ENCODE measurements at places on chromosomes 3 and 15.

GRCh38 chr3:46187876-46188275, 20.2 kb downstream of the CCR1 start:
- no peak for DNase-seq

GRCh38 chr3:106673926-106674569, 703.2 kb upstream of the CCDC54 start:
- DNase-seq = no peak

DNA sequence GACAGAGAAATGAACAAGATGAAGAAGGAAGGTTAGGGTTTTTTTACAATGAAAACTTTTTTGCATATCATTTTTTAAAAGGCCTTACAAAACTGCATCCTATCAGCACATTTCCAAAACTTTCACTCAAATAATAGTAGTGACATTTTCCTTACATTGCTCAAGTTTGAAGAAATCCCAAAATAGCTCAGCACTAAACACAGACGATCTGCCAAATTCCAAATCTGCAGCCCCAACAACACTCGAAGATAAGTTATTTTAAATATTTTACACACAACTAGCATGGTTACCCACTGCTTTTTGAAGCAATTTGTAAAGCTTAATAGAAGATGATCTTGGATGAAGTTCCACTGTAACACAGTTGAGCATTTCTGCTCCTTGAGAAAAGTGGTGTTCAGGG, 535.6 kb upstream of the ALCAM start:
- DNase-seq = no peak

GRCh38 chr15:22870865-22871264, 32.4 kb downstream of the NIPA2 start:
- DNase-seq = no peak

GRCh38 chr3:153768561-153769469, 352.4 kb upstream of the ARHGEF26 start:
- DNase-seq = peak; percentile 27

DNA sequence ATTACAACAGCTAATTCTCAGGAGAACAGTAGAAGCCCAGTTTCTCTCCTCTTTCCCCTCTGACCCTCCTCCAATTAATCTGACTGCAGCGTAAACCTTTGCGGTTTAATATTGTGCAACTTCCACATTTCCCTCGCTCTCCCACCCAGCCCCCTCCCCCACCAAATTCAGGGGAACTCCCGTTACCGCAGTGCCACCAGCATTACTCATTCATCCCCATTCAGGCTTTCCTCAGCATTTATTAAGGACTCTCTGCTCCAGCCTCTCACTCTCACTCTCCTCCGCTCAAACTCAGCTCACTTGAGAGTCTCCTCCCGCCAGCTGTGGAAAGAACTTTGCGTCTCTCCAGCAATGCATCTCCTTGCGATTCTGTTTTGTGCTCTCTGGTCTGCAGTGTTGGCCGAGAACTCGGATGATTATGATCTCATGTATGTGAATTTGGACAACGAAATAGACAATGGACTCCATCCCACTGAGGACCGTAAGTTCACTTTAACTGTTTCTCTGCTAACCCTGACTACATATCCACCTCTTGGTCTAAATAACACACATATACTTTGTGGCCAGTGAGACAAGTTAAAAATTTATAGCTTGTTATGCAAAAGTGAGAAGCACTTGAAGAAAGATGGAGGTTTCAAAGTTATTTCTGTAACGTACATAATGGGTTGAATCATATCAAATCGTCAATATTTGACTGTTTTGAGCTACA, at the start of gene PTX3:
Gene PTX3 (plus strand): TSS at position 268 of the 709 bp plus-strand sequence. CDS start 84 bp downstream, at position 352.
- no peak for DNase-seq

DNA sequence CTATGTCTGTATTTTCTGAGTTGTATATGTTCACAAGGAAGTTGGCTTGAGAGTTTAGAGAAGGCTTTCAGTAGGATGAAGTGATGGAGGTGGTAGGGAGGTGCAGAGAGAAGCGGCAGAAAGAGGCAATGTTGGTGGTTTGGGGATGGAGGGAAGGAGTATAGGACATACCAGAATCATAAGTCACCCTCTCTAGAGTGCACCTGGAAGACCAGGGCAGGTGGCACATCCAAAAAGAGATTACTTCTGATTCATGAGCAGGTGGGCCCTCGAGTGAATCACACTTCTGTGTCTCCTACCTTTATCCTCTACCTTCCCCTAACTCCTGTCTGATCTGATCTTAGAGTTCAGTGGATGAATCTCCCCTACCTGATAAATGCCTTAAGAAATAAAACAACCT, 41.8 kb upstream of the MRPL3 start:
- no peak for DNase-seq

DNA sequence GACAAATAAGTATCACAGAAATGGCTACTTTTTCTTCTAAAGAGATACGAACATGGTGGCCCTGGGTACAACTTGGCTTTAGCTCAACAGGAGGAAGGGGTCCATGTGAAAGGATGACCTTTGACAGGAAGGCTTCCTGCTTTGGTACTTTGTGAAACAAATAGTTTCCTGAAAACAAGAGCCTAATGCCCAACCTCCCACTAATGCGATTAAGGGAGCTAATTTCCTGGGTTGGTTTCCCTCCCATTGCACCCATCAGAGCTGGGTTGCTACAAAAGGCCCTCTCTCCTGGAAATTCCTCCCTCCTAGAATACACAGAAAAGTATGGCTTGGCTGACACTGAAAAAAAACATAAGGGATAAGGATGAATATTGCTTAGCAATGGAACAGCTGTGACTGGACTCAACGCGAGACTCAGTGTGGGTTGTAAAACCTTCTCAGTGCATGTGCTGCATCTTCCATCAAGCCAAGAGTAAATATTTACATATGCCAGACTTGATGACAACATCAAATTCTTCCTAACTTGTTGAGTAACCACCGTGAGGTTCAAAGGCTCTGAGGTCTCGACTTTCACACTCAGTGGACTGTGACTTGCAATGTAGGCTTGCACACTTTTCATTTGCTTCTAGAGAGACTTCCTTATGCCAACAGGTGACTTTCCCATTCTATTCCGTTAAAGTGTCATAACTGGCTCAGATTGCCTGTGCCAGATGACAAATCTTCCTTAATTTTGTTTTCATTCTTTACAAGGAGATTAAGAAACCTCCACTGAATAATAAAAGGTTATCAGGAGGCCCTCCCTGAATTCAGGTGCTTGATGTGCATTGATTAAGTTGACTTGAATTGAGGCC, 60.1 kb downstream of the ADAMTS9 start:
- no peak for DNase-seq

- DNase-seq = peak; percentile 45
Observed at GRCh38 chr3:78613421-78613879, 1154.3 kb downstream of the ROBO1 start.

- DNase-seq = no peak
Observed at GRCh38 chr3:132209855-132210254, 107.4 kb upstream of the ACP3 start.

DNA sequence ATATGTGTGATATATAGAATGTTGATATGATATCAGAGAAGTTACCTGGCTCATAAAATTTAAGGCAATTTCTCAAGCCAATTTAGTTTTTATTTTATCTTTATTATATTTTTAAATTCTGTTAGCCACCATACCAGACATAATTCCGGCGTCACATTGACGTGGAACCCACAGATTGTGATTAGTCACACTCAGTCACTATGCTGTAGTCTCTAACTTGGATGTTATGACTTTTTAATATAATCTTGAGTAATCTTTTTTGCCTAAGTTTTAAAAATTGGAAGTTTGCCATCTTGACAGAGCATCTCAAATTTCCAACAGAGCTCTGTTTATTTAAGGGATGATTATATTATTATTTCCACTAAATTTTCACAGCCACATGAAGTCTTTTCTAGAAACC, 9.7 kb upstream of the DCLK3 start:
- DNase-seq = no peak

DNA sequence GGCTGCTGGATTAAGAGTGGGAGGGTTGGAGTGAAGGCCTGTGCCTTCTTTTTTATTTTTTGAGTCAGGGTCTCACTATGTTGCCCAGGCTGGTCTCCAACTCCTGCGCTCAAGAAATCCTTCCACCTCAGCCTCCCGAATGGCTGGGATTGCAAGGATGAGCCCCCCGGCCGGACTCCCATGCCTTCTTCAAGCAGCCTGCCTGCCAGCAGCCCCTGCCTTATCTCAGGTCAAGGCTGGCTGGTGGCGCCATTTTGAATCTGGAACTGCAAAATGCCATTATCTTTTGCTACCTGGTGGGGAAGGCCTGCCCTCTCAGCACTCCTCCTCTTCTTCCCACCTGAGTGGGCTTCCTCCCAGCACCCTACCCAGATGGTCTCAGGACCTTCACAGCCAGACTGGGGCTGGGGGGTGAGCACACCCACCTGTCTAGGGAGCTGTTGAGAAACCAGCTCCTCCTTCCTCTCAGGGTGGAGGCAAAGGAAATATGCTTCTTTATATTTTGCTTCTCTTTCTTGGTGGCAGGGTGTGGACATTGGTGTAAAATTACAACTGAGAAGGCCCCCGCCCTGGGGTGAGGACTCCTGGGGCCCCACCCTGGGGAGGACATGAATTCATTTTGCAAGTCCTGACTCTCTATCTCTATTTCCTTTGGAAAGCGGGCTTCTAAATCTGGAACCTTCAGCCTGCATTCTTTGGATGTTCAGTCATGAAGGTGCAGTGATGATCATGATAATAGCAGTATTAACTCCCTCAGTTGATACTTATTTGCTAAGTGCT, 7.7 kb upstream of the FLNB start:
- no peak for DNase-seq

DNA sequence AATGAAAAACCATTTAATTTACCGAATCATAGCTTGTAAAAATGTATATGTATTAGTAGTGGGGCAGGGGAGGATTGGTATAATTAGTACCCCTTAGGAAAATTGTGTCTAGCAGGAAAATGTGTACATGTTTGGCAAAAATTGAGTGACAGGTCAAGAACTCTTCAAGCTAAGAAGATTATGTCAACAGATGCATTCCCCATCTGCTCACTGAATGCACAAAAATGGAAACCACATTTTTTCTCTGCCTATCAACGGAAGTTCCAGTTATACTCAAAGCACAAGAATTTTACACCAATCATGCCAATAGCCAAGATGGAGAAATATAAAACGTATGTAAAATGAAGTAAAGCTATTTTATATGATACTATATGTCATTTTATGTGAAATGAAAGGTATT, 377.8 kb downstream of the KCNH8 start:
- no peak for DNase-seq

GRCh38 chr3:171699601-171700000, 110.7 kb downstream of the PLD1 start:
- no peak for DNase-seq

- no peak for DNase-seq
Observed at GRCh38 chr3:9361691-9362388, 1.0 kb upstream of the THUMPD3 start.

DNA sequence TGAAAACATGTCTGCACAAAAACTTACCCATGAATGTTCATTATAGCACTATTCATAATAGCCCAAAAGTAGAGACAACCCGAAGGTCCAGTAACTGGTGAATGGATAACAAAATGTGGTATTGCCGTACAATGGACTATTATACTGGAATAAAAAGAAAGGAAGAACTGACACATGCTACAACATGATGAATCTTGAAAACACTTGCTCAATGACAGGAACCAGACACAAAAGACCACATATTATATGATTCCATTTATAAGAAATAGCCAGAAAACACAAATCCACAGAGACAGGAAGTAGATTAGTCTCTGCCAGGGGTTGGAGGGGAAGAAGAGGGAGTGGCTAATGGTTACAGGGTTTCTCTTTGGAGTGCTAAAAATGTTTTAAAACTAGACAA, 18.3 kb downstream of the SHC4 start:
- DNase-seq = no peak

DNA sequence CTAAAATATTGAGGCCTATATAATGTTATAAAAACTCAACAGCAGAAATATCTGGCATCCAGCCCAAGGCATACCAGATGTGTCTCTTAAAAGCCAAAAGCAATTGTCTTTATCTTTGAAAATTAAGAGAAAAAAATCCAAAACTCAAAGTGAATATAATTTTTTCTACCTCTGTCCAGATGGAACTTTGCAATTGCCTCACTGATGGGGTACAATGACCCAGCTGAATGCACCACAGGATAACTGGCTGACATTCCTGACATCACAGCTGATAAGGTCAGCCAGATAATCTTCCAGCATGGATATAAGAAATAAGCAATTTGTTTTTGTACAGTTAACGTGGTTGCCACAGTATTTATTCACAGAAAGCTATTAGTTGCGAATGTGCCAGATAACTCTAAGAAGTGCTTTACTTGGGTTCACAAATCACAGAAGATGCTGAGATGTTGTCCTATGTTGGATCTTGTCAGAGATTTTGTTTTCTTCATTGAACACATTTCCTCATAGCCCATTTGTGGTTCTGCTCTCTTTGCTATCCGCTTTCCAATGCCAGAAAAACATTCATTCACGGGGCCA, 566.9 kb upstream of the CCDC54 start:
- no peak for DNase-seq

DNA sequence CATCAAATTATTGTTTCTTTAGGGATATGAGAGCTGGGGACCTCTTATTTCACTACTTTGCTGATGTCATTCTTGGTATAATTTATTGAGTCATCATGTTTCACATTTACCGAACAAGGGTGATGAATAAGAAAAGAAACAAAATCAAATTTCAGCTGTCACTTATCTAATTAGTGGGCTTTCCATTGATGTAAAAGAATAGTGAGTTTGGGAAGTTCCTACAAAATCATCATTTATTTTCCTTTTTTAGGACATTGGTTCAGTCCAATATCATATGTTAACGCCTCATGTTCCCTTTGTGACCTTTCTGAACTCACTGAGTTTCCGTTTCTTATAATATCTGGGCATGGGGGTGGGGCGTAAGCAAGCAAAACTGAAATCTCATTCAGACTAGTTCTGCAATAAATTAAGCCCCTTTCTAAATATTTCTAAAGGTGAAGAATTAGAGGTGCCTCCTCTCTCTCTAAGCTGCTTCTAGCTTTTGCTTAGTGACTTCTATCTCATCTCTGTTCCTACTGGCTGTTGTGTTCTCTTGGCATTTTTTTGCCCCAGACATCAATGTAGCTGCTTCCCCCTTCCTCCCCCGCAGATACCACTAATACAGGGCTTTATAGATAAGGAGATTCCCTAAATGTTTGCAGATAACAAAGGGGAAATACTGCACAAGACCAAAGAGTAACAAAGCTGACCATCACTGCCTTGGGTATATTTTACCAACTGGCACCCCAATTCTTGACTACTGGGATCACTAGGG, 238.0 kb upstream of the CTNNB1 start:
- DNase-seq = no peak

DNA sequence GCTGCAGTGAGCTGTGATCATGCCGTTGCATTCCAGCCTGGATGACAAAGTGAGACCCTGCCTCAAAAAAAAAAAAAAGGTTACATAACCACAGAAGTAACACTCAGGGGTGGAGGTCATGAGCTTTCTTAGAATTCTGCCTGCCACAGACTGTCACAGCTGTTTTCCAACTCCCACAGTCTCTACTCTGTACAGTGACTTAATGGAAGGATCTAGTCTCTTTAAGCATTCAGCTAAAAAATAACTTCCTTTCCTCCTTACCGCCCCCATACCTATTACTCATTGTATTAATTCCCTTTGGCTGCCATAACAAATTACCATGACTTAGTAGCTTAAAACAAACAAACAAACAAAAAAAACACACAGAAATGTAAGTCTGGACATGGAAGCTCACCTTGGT, 99.6 kb upstream of the UBE2E1 start:
- DNase-seq = no peak

Measured in NCI-H1092 (cell line).